Cardiac muscle cell (in vitro differentiated cells and primary cell): ENCODE measurements at places on chromosomes 11 and 22. TPM values are rescaled to one million over a fixed set of nuclear protein-coding genes. Genes with fewer than 3 reads are reported as not detected.

DNA sequence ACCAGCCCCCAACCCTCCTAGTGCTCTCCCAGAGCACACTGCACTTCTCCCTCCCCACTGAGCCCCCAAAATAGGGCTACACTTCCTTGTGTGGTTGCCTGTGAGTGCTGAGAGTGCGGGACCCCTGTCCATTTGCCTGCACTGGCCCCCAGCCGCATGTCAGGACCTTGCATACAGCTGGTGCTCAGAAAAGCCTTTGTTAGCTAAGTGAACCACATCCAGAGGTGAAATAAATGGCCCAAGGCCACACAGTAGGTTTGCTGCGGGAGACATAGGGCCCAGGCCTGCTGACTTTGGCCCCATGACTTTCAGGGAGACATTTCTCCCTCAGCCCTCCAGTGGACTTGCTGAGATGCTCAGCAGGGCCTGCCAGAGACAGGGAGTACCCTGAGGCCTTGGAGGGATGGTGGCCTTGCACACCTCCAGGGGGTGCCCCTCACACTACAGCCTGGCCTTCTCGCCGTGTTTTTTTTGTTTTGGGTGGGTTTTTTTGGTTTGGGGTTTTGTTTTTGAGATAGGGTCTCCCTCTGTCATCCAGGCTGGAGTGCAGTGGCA lies 10.2 kb downstream of the SSTR3 start:
- H3K36me3 ChIP-seq: no peaks in the 10 kb centered on the region
- H3K4me3 ChIP-seq: no peak overlapping the region
- H3K4me1 ChIP-seq: peaks cover 2% of the 10 kb centered on the region
- no peak overlapping the region for H3K27ac ChIP-seq

DNA sequence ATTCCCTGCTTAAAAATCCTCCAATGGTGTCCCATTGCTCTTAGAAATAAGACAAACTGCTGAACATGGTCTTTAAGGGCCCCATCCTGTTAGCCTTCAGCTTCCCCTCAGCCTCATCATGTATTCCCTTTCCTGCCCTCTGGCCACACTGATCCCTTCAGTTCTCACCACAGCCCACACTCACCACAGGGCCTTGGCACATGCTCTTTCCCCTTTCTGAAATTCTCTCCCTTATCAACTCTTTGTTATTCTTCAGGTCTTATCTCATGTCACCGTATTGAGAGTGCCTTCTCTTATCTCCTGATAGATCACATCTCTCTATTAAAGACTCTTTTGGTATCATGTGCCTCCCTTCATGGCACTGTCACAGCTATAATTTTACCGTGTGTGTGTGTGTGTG lies 167.8 kb upstream of the MPPED2 start:
- no peak overlapping the region for H3K27ac ChIP-seq
- DNase-seq: no peak
- no peaks in the 10 kb centered on the region for H3K36me3 ChIP-seq
- no peaks in the 10 kb centered on the region for H3K27me3 ChIP-seq

- peak overlapping the region; percentile 3 for H3K27ac ChIP-seq
- H3K36me3 ChIP-seq: peaks cover 31% of the 10 kb centered on the region
- peaks cover 14% of the 10 kb centered on the region for H3K4me1 ChIP-seq
Observed at GRCh38 chr11:128909438-128910125, 18.4 kb downstream of the KCNJ5 start.

DNA sequence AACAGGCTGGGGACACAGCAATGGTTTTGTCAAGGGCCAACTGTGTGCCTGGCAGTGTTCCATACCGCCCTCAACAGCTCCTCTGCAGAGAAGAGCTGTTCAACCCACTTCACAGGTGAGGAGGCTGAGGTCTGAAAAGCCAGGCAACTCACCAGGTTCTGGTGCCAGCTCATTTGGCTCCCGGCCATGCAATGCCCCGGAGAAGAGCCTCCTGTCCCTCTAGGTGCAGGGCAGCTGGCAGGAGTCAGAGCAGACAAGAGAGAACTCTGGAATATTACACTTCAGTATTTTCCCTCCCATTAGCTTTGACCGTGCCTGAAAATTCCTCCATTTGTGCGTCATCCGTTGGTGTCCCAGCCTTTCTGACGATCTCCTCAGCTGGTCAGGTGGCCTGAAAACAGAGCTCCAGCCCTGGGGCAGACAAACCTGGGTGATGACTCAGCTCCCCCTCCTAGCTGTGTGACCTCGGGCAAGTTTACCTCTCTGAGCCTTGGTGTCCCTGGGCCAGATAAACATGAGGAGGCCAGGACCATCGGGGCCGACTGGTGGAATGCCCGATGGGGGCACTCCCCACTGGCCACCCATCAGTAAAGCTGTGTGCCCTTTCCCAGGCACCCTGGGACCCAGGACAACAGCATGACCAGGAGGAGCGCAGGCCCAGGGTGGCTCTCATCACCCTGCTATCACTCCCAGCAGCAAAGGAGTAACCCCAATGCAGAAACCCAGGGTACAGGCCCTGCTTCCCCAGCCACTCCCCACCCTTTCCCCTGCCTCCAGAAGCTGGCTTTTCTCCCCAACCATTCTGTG lies 9.6 kb upstream of the C1QTNF6 start:
- H3K4me1 ChIP-seq: peaks cover 2% of the 10 kb centered on the region
- DNase-seq: no peak
- no peak overlapping the region for H3K4me3 ChIP-seq
- H3K36me3 ChIP-seq: no peaks in the 10 kb centered on the region

DNA sequence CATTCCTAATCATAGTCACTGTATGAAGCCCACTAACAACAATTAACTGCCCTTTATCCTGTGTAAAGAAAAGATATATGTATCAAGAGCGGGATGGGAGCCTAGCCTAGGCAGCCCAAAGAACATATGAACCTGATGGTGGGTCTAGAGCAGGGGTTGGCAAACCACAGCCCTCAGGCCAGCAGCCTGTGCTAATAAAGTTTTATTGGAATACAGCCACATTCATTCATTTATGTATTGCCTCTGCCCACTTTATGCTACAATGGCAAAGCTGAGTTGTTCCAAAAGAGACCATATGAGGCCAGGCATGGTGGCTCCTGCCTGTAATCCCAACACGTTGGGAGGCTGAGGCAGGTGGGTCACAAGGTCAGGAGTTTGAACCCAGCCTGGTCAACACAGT lies 13.5 kb downstream of the PRR14L start:
- no peak overlapping the region for H3K27ac ChIP-seq
- no peaks in the 10 kb centered on the region for H3K36me3 ChIP-seq
- H3K4me1 ChIP-seq: no peaks in the 10 kb centered on the region
- no peak overlapping the region for H3K4me3 ChIP-seq
- DNase-seq: no peak

DNA sequence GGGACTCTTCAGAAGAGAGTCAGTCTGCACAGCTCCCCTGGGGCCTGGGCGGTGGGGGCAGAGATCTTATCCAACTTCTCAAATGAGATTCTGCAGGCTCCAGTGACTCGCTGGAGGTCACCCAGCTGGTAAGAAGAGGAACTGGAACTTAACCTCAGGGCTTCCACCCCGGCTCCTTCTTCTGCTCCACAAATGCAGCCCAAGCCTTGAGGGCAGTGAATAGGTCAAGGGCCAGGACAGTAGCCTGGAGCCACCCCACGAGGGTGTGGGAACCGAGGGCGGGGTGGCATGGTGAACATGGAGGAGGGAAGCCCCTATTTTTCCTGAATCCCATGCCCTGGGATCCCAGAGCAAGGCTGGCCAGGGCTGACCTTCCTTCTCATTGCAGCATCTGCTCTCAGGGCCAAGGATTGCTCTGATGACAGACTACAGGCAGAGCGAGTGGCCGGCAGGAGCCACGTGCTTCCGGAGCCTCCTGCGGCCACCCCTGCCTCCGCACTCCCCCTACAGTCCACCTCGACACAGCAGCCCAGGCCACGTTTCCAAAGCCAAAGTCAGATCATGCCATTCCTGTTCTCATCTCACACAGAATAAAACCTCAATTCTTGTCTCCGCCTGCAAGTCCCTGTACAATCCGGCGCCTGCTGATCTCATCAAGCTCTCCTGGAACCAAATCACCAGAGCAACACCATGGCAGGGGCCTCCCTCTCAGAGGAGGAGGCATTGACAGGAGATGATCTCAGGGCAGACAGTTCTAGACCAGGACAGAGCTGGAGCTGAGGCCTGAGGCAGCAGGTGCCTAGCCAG lies 21.1 kb upstream of the UPK3A start:
- DNase-seq: peak; percentile 90
- no peaks in the 10 kb centered on the region for H3K36me3 ChIP-seq
- H3K27me3 ChIP-seq: no peaks in the 10 kb centered on the region
- no peak overlapping the region for H3K4me3 ChIP-seq
- no peaks in the 10 kb centered on the region for H3K4me1 ChIP-seq

DNA sequence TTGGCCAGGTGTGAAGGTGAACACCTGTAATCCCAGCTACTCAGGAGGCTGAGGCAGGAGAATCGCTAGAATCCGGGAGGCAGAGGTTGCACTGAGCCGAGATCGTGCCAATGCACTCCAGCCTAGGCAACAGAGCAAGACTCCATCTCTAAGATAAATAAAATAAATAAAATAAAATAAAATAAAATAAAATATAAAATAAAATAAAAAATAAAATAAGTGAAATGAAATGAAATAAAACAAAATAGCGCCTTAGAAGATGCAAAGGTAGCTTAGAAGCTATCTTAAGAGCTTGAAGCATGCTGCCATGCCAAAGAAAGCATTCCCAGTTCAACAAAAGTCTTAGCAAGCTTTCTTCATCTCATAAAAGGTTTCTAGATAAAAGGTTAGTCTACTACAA lies 6.9 kb upstream of the APOBEC3C start:
- no peaks in the 10 kb centered on the region for H3K36me3 ChIP-seq
- no peaks in the 10 kb centered on the region for H3K4me1 ChIP-seq
- no peak overlapping the region for H3K4me3 ChIP-seq
- no peak for DNase-seq
- H3K27me3 ChIP-seq: no peaks in the 10 kb centered on the region
- H3K27ac ChIP-seq: no peak overlapping the region

- H3K36me3 ChIP-seq: no peaks in the 10 kb centered on the region
- H3K27ac ChIP-seq: no peak overlapping the region
- H3K4me1 ChIP-seq: peaks cover 3% of the 10 kb centered on the region
- peaks cover 91% of the 10 kb centered on the region for H3K27me3 ChIP-seq
- H3K4me3 ChIP-seq: no peak overlapping the region
Observed at GRCh38 chr11:19660076-19660475, 52.6 kb upstream of the NAV2 start.

GRCh38 chr11:61046833-61047232 lies 55.5 kb upstream of the CD5 start:
- peaks cover 9% of the 10 kb centered on the region for H3K4me1 ChIP-seq
- H3K27ac ChIP-seq: no peak overlapping the region
- no peak for DNase-seq
- H3K4me3 ChIP-seq: no peak overlapping the region
- H3K27me3 ChIP-seq: no peaks in the 10 kb centered on the region

Gene ZDHHC13
- total RNA-seq: 8.2 and 10.4 TPM in 2 replicates

Gene CHRM1
- total RNA-seq: 1.3 and 1.4 TPM in 2 replicates
